ENCODE measurements at places on chromosomes 13 and 19. TPM values are rescaled to one million over a fixed set of nuclear protein-coding genes. Genes with fewer than 3 reads are reported as not detected.

DNA sequence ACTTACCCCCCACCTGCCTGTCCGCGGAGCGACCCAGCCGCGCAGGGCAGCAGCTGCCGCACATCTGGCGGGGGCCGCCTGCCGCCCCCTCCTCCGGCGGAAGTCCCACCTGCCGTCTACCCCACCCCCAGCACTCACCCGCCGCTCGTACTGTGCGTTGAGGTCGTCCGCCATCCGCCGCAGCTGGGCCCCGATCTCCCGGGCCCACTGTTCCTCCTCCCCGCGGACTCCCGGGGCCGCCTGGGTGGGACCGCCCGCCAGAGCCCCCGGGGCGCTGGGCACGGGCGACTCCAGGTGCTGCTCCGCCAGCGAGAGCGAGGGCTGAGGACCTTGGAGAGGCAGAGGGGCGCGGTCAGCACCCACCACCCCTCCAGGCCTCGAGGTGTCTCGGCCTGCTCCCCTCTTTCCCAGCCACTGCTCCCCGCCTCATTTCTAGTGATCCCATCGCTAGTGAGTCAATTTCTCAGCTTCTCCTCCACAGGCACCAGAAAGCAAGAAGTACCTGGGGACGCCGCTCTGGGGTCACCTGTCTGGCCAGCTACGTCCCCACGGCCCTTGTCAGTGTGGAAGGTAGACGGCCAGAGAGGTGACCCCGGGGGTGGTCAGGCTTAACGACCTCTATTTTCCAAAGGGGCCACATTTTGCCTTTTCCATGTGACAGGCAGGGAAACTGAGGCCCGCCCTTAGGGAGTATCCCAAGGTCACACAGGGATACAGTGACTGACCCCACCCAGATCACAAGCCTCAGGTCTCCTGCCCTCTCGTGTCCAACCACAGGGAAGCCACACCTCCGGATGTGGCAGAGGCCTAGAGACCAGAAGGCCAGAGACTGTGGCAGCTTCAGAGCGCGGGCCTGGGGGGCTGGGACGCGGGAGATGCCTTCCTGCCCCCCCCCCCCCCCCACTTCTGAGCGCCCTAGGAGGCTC, 4.3 kb downstream of the BBC3 start:
- no peak for DNase-seq

DNA sequence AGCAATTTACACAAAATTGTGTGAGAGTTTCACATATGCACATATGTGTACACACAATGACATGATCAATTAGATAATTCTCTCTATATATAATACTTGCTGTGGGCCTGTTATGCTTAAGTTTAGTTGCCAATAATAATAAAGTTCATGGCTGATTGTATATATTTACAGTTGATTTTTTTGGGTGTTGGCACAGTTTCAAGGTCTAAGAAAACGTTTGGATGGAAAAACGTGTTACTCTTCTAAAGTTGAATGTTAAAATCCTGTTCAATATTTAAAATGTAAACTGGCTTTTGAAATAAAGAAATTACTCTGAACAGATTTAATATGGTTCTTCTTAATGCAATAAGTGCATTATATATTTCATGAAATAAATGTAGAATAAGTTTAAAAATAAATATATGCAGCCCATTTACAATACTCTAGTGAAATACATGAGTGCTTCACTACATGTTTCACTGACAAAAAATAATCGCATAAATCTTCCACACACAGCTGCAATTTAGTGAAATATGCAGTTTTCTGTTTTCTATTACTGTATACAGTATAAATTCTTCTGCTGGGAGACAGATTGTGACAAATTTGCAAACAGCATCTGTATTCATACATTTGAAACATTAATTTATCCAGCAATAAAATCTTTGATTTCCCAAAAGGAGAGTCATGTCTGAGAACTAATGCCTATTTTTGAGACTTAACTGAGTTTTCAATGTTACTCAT, 586.9 kb upstream of the KLHL1 start:
- no peak for DNase-seq

DNA sequence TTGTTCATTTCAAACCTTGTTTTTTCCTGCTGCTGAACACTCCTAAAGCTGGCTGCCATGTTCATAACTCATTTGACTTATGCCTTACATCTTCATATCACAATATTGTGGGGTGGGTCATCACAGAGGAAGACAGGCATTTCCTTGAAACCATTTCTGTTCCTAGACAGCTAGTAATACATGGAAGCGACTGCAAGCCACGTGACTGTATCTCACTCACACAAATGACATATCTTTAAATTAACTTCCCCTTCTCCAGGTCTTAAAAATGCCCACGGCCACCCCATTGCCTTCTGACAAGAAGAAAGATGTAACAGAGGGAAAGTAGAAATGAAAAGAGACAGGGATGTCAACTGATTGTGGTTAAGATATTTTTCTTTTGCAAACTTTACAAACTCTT, 236.8 kb downstream of the LMO7 start:
- DNase-seq = no peak

- DNase-seq = no peak
Observed at GRCh38 chr13:94120878-94121277, 358.6 kb downstream of the DCT start.

DNA sequence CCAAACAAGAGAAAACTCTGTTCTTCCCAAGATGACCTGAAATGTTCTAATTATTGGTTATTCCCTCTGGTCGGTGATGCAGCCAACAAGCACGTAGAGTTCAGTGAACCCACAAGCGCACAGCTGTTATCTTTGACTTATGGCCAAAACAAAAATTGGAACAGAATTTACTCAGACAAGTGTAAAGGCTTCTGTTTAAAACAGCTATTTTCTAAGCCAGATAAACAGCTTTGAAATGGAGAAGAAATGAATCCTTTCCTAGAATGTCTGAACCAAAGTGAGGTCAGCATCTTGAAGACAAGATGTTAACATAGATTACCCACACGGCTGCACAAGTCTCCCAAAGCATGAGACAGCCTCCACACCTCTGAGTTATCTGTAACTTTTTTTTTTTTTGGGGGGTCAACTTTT, 669.2 kb downstream of the DIAPH3 start:
- no peak for DNase-seq

GRCh38 chr13:110822669-110822945, 92.3 kb downstream of the ANKRD10 start:
- DNase-seq = no peak

DNA sequence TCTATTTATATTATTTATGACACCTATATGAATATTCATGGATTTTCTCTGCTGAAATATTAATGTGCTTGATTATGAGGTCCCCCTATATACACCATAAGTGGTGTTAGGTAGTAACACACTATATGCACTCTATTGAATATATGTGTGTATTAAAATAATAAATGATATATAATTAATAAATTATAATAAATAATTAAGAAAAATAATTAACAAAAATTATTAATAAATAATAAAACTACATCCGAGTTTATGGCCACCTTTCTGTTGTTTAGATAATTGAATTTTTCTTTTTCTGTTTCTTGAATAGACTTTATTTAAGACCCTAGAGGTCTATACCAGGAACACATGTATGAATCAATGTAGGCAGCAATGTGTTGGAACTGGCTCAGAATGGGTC, 20.9 kb upstream of the ARHGEF18 start:
- DNase-seq = no peak

- DNase-seq = no peak
Observed at GRCh38 chr13:89401264-89401675, 1730.1 kb downstream of the SLITRK5 start.

GRCh38 chr13:77831866-77832265, 86.8 kb downstream of the EDNRB start:
- DNase-seq = no peak

DNA sequence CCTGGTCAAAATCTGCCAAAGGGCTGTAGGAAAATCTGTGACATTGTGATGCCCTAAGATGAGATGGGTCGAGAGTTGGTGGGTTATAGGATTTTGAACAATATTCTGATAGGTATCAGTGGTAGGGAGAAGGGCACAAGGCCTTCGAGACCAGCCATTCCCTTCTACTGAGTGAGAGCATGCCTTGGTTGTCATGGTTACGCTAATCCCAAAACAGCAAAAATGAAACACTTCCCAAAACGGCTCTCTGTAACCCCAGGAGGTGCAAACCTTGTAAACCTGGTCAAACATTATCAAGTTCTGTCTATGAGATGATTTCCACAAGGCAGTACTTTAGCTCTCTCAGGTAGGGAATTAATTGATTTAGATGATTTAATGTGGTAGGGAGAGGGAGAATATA, 158.7 kb upstream of the RNF113B start:
- no peak for DNase-seq

DNA sequence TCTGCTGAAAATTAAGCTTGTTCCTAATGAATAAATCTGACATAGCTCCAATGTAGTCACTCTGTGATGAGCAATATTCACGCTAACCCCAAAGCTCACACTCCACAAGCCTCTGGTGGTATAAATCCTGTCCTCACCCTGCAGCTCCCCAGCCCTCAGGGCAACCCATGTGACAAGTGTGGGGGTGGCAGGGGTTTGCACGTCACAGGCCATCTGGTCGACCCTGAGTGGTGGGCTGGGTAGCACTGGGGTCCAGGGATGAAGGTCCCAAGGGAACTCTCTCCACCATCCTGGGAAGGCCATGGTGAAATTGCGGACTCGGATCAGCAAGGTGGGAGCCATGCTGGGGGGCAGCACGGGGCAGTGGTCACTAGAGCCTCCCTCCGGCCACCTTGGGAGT, 100.0 kb upstream of the SOX1 start:
- no peak for DNase-seq

- DNase-seq = no peak
Observed at GRCh38 chr13:32045982-32046785, 14.6 kb downstream of the FRY start.

- no peak for DNase-seq
Observed at GRCh38 chr13:66558506-66558905, 671.6 kb downstream of the PCDH9 start.

- no peak for DNase-seq
Observed at GRCh38 chr19:1487576-1488281, 2.4 kb downstream of the PCSK4 start.

DNA sequence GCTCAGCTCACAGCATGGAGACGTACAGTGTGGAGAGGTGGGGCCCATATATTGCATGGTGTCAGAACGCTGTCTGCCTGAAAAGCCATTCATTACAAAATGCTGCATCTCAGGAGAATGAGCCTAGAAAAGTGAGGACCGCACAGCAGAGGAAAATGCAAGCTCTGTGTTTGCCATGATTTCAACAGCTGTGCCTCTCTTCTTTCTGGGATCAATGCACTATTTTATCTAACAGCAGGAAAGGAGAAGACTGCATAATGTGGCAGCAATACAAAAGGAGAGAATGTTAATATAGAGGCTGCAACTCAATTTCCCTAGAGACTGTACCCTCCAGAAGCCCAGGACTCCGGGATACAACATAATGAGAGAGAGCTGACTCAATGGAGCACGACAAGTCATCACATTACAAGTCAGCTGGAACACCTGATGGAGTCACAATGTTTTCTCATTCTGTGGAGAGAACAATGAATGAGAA, 368.0 kb downstream of the FGF14 start:
- no peak for DNase-seq

- DNase-seq = no peak
Observed at GRCh38 chr19:28603453-28603852, 609.5 kb downstream of the UQCRFS1 start.

The TINCR gene
- total RNA-seq = 8.4 TPM

The PGLYRP1 gene
- total RNA-seq = not detected

The N4BP2L1 gene
- total RNA-seq = 22.7 TPM

The PINLYP gene
- 7.8 TPM for total RNA-seq

The PCDH9 gene
- 1.8 TPM for total RNA-seq
